ENCODE measurements at places on chromosomes 3 and 15.

GRCh38 chr15:57375827-57376695, at the start of gene CGNL1:
Gene CGNL1, plus strand, starts transcription at chr15:57376505. Its CDS starts 61,495 bp downstream, at chr15:57438000.
- no peak for DNase-seq

DNA sequence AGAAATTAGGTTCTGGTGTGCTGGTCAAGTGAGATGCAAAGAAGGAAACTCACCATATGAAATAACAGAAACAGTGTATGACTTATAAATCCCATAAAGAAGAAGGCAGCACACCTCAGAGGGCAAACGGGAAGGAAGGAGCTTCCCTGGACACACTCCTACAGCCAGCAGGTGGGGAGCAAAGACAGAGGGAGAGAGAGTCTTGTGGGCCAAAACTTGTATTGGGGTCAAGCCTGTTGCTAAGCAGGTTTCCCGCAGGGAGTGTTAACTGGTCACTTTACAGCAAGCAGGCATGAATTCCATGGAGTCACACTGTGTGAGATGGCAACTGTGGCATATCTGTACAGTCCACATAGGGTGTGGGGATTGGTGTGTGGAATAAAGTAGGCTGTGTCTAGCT, 222.9 kb upstream of the NDN start:
- DNase-seq, result no peak

GRCh38 chr3:187367561-187368103, 553 bp upstream of the RTP4 start:
- no peak for DNase-seq

- no peak for DNase-seq
Observed at GRCh38 chr15:65828585-65828984, 36.5 kb upstream of the DENND4A start.

GRCh38 chr15:63015618-63016017, 26.9 kb upstream of the TPM1 start:
- no peak for DNase-seq

DNA sequence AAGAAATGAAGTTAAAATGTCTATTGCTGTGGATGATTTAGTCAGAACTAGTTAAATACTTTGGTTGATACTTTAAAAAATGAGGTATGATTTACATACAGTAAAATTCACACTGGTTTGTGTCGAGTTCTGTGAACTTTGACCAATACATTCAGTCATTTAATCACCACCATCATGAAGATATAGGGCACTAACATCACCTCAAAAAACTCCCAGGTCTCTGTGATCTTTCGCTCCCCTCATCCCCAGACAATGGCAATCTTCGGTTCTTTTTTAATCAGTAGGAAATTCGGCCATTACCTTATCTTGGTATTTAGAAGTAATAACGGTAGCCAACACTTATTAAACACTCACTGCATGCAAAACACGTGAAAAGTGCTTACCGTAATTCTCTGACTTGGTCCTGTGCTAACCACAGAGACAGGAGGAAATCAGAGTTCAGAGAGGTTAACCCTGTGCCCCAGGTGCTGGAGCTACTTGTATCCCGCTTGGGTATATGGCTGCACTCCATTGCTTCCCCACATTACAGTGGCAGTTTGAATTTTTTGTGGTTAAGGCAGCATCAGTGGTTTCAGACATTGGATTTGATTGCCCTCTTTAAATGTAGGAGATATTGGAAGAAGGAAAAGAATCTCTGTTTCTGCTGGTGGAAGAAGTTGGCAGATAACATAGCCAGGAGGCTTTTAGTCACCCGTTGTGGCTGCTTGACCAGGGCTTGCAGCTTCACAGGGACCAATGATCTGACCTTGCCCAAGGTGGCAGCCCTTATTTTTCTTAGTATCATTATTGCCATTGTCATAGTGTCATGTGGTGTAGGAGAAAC, 4.2 kb downstream of the PLCL2 start:
- DNase-seq, result no peak

DNA sequence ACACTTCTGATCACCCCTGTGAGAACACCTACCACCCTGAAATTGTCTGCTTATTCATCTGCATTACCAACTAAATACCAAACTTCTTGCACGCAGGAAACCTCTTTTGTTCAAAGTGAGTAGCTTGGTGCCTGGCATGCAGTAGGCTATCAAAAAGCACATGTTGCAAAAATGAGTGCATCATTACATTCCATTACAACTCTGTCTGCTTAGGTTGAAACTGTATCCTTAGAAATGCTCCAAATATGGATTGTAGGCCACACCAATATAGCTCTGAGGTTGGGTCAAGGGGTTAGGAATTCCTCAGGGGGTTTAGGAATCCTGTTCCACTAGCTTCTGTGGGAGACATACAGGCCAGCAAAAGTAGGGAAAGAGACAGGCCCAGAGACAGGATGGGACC, 107.2 kb downstream of the THRB start:
- DNase-seq, result no peak

DNA sequence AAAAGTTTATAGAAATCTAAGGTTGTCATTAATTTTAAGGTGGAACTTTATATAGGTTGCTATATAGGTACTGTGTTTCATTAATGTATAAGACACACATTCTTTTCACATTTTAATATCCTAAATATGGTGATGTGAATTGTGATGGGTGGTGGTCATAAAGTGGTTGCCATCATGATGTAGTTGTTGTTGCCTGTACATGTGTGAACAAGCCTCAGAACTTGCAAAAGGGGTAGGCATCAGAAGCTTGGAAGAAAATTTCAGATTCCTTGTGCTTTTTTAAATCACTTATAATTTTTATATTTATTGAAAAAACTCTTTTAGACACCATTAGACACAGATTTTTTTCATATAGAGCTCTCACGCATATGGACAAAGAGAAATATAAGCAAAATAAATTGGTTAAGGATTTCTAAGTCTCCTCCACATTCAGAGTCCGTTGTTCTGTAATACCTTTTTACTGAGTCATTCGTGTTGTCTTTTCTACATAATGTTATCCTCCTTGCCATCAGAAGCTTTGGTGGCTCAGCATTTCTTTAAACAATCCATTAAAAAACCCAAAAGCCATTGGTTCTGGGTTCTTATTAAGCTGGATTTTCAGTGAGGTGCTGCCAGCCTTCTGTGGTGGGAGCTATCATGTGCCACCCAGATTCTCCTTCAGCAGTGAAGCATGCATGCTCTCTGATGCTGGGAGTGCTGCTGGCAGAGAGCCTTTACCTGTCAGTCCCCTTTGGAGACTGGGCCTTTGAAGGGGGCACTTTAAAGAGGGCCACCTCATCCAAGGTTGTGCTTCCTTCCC, 140.4 kb upstream of the GALNT15 start:
- DNase-seq, result no peak

DNA sequence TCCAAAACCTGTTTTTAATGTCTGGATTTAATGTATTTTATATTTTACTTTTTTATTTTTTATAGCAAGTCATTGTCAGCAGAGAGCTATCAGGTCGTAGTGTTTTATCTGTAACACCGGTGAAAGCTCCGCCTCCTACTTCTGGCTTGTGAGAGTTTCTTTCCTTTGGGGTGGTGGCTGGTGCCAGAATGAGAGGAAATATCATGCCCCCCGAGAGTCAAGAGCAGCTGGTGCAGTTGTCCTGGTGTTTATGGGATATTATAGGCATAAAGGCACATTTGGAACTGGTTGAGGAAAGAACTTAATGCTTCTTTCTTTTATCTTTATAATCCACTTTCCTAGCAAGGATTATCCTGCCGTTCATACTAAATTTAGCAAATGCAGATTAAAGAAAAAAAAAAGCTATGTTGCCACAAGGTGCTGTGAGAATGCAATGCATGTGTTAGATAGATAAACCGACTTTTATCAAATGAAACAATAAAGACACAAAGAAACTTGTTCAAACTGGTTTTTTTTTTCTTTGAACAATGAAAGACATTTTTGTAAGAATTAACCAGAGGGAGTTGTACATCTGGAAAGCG, 260.1 kb upstream of the PLSCR5 start:
- DNase-seq, result no peak

DNA sequence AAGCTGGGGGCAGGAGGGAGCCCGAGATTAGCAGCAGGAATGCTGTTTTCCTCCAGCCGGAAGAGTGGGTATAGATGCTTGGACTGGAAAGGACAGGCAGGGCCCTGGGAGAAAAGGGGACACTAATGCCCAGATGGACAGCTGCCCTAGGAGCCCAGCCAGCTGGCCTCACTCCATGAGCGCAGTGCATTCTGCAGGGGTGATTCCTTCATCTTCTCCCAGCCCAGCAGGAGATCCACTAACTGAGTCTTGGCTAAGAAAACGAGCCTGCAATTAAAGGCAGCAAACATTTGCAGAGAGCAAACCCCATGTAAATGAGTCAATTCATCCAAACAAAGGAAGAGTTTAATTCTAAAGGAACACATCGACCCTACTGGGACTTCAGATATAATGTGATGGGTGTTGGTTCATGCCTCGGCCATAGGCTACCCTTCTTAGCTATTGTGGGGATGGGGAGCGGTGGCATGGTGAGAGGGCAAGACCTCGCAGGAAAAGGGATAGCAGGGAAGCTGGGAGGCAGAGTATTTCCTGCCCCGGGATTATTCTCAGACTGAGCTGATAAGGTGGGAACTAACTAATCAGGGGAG, 13.3 kb upstream of the MINAR1 start:
- DNase-seq, result no peak

DNA sequence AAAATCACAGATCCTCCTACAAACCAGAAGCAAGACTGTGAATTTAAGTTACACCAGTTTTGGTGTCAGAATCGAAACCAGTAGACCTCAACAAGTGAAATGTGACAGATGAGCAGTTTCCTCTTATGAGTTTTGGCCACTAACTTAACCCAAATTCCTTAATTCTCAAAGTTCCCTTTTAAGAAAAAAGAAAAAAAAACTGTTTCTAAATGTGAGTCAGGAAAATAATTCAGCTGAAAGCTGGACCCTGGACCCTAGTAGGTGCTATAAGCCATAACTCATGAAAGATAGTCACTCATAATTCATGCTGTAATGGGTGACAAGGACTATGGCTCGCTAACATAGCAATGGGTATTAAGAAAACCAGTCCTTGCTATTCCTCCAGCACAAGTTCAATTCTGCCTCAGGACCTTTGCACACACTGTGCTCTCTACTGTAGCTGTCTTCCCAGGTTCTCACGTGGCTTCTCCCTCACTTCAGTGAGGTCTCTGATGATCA, 9.0 kb upstream of the THRB start:
- DNase-seq, result no peak

DNA sequence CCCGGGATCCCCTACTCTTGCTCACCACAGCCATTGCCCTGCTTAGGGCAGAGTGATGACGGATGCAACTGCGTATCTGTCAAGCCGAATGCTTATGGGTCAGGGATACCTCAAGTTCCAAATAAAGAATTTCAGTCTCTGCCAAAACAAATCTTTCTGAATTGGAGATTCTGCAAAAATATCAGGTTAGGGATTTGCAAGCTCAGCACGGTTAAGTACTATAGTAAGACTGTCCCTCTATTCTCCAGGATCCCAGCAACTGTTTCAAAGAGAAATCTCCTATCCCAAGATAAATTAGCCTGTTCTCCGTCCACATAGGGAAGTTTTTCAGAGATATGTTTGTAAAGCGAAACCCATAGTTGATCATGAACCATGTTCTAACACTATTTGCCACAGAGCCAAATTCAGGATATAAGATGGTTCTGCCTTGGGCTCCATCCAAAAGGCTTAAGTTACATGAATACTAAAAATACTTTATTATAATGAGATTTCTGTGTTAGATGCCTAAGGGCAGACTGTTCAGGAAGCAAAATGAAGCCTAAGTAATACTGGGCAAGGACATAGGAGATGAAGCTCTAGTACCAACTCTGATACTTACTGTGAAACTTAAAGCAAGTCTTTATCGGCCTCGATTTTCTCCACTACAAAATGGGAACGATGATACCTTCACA, 100.1 kb upstream of the LPP start:
- DNase-seq, result no peak

DNA sequence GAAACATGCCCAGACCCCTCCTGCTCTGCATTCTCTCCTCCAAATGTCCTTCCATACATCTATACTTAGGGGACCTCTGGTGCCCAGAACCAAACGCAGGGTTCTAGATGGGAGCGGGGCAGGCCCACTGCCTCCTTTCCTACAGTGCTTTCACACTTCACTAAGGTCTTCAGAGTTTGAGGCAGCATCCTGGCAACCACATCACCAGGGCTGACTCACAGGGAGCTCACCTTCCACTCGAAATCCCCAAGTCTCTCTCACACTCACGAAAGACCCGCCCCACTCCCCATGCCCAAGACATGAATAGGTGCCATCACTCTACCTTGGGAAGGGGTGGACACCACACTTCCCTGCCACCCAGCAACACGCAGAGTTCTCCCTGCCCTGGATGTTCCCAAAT, 18.9 kb downstream of the HOMER2 start:
- DNase-seq, result no peak
